ENCODE measurements at places on chromosomes 4 and X. TPM values are rescaled to one million over a fixed set of nuclear protein-coding genes. Genes with fewer than 3 reads are reported as not detected.

Gene SPOCK3
- total RNA-seq, result not detected

Gene CT45A3
- not detected for total RNA-seq

Gene BEX1
- 0.20 TPM for total RNA-seq

Gene PNMA6F
- total RNA-seq, result not detected

Gene NKX6-1
- total RNA-seq, result not detected

Gene HS6ST2
- 0.07 TPM for total RNA-seq

Data from pulmonary artery endothelial cell (primary cell).